C1 segment of cervical spinal cord (tissue), 14 donors: ENCODE measurements at places on chromosomes 2 and 18.

DNA sequence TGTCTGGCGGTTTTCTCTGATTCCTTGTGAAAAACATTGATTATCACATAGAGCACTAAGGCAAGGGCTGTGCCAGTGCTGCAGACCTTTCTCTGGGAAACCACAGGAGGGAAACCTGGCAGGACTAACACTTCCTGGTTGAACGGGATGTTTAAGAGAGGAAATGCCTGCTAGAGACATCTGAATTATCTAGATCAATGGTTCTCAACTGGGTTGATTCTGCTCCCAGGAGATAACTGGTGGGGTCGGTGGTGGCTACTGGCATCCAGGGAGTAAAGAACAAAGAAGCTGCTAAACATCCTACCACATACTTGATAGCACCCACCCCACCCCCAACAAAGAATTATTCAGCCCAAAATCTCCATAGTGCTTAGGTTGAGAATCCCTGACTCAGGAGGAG, 37.5 kb downstream of the DDX18 start:
- DNase-seq, result no peak

GRCh38 chr18:42792731-42793130, 322.8 kb downstream of the RIT2 start:
- no peak for DNase-seq

- DNase-seq, result no peak
These were observed 48.5 kb downstream of the CCDC138 start for GRCh38 chr2:108835040-108835439.

GRCh38 chr2:146992057-146992456, 852.8 kb upstream of the ACVR2A start:
- no peak for DNase-seq

DNA sequence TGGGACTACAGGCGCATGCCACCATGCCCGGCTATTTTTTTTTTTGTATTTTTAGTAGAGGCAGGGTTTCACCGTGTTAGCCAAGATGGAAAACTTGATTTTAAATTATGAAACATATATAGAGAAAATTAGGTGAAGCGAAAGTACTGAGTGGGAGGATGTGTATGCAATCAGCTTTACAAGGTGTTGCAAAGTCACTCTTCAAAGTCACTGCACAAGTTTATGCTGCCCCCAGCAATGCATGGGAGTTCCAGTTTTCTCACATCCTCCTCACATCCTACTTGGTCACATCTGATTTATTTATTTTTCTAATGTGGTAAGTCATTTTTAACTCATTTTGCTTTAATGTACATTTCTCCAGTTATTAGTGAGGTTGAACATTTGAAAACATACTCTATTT, 49.2 kb upstream of the CHN1 start:
- DNase-seq, result no peak

GRCh38 chr2:165725421-165725820, 68.6 kb downstream of the GALNT3 start:
- no peak for DNase-seq

DNA sequence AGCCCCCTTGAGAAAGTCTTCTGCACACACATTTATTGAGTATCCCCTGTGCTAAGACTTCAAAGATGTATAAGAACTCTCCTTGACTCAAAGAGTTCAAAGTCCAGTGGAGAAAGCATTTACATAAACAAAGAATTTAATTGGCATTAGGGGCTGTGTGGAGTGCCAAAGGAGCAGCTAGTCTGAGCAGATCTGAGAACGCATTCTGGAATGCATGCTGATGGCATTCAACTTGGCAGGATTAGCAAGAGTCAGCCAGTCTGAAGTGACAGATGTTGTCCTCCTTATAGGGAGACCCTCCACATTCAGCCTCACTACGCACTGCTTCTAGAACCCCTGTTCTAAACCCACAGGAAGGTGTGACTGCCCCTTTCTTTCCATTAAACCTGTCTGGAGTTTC, 191.5 kb downstream of the RAD51AP2 start:
- DNase-seq, result no peak

GRCh38 chr2:20178249-20178607, 46.7 kb downstream of the SDC1 start:
- DNase-seq, result no peak

DNA sequence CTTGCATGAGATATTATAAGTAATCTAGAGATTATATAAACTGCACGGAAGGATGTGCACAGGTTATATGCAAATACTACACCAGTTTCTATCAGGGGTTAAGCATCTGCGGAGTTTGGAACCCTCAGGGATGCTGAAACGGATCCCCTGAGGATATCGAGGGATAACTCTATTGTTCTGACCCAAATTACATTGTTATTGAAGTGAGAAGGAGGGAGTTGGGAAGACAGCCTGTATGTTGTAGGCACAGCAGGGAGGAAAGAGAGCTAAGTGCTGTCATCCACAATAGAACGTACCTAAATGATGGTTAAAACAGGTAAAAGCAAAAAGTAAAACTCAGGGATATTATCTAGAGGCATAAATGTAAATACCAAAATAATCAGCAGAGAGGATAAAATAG, 44.6 kb upstream of the SMAD2 start:
- DNase-seq, result no peak

DNA sequence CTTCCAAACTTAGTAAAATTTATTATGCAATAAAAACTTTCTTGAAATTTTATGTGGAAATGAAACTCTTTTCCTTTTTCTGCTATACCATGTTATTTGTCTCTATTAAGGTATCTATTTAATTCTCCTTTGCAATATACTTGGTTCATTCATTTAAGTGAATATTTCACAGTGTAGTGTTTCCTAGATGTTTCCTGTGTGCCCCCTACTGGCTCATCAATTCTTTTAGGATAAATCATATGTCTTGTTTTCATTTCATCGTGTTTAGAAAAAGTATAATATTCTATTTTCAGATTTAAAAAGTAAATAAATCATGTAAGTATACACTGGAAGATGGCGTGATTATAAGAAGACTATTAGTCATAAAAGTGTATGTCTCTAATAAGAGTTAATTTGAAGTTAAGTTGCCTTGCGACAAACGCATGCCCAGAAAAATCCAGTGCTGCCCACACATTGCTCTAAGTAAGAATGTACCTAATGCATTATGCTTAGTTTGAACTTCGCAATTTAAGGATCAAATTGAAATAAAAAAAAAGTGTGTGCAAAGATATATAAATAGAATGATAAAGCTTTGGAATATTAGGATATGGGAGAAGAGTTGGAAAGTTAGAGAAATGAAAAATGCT, 525.4 kb downstream of the KCNJ3 start:
- DNase-seq, result no peak

- DNase-seq, result no peak
These were observed 12.3 kb upstream of the SETBP1 start for GRCh38 chr18:44668270-44668975.

GRCh38 chr2:191066197-191066918, 52.4 kb upstream of the STAT1 start:
- no peak for DNase-seq

GRCh38 chr18:68837665-68838451, 40.0 kb downstream of the CCDC102B start:
- DNase-seq, result no peak

GRCh38 chr2:223536546-223536945, 65.6 kb downstream of the SCG2 start:
- no peak for DNase-seq

DNA sequence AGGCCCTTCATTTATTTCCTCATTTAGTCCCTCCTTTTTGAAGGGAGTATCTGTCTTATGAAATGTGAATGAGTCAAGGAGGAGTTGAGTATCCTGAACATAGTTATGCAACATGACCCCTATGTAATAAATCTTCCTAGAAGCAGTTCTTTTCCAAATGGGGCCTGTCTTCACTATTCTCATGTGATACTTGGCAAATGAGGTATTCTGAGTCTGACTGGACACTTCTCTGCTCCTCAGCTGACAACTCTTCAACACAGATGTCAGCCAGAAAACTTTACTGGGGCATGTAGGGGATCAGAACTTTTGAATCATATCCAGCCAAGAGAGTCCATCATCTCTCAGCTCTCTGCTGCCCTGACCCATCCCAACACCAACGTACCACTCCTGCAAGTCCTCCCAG, 291.6 kb downstream of the ZNF385B start:
- DNase-seq, result no peak

DNA sequence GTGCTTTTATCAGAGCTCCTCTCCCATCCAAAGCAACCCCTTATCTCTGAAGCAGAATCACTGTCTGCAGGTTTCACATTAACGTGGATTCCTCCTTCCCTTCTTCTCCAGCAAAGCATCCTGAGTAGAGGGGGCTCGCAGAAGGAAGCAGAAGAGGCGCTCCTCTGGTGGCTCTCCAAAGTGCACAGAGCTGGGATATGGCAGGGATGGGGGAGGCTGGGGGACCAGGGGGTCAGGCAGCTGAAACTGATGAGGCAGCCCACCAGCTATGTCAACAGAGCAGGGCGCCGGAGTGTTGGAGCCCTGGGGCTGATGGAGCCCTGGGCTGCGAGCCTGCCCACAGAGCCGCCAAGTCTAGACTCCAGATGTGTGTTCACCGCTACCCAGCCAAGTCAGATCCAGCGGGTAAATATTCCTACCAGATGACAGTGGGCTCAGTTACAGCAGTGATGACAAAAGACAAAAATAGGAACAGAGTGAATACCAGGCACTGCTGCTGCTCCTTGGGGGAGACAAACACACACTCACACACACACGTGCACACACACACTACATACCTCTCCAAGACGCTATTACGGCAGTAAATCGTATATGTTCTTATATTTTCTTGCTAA, 678.3 kb upstream of the ID2 start:
- no peak for DNase-seq

DNA sequence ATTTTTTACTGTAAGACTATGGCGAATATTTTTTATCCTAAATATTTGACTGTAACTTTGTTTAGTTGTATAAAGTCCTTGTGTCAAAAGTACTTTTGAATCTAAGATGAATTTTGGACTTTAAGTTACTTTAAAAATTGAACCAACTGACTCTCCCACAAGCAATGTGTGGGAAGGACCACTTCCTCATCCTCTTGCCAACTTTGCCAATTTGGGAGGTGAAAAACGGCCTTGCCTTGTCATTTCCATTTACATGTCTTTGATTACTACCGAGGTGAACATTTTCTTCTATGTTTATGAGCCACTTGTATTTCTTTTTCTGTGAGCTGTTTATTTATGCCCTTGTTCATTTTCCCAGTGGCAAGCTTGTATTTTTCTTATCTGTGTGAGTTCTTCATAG, 12.8 kb upstream of the MSGN1 start:
- no peak for DNase-seq

GRCh38 chr2:199409759-199410529, 47.8 kb downstream of the SATB2 start:
- DNase-seq, result no peak

DNA sequence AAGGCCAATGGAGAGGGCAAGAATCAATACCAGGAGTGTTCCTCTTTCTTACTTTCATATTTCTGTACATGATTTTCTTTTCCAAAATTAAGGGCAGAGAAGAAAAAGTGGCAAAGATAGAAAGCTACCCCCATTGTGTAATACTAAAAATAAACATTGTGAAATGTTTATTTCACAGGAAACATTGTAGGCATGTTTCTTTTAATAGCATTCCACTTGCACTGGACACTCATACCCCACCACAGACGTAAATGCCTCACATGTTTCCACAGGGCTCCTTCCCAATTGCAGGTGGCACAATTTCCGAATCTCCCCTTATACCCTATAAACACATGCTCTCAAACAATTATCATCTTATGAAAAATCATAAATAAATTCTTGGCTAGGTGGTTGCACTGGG, 645.1 kb upstream of the SETBP1 start:
- DNase-seq, result no peak

- no peak for DNase-seq
These were observed 145.3 kb upstream of the SPRED2 start for GRCh38 chr2:65577654-65578053.

- DNase-seq, result no peak
These were observed 31.8 kb downstream of the SERPINB5 start for GRCh38 chr18:63508596-63508995.

DNA sequence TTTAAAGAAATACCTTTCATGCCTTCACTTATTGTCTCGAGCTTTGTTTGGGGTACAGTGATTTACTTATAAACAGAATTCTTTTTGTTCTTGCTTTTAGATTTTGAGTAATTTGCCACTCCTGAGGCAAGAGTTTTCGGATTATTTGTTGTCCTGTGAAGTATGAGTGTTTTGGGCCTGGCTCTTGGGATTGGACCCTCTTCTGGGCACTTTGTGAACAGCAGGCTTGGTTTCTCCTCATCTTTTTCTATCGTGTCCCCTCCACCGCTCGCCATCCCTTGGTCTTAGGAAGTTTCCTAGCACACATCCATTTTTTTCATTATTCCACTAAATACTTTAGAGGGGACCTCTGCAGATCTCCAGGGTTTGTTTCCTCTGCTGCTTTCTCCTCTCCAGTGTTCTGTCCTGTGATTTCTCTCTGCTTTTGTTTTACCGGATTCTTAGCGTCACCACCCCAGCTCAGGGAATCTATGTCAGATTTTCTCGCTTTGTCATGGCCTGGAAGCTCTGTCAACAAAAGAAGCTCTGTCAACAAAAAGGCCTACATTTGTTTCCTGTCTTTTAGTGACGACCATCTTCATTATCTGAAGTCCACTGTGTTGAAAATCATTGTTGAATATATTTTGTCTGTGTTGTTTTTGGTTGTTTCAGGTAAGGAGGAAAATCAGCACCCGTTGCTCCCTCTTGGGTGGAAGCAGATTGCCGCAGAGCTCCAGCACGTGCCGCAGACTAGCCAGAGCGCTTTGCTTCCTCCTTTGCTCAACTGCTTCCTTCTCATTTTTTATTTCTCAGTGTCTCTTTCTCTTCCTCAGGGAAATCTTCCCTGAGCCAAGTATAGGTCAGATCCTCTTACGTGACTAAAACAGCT, 27.8 kb downstream of the ANKRD62 start:
- no peak for DNase-seq

GRCh38 chr2:50773211-50773932, 258.6 kb downstream of the NRXN1 start:
- DNase-seq, result no peak

DNA sequence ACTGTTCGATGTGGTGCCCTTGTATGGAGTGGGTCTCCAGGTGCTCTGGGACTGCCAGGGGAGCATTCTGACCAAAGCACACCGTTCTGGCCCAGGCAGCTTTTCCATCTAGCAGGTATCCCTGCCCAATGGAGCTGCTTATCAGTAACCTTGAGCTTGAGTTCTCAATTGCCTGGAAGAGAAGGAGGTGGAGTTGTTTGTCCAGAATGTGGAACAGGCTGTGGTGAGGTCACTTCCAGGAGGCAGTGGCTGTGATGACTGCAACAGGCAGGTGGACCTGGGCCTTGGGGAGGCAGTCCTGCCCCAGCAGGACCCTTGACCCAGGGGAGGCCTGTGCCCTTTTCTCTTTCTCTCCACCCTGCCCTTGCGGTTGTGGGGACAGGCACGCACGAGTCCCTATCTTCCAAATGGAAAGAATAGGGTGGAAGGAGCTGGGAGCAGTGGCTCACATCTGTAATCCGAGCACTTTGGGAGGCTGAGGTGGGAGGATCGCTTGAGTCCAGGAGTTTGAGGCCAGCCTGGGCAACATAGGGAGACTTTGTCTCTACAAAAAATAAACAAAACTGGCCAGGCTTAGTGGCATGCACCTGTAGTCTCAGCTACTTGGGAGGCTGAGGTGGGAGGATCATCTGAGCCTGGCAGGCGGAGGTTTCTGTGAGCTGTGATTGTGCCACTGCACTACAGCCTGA, 66.2 kb upstream of the MCFD2 start:
- DNase-seq, result no peak

- DNase-seq, result no peak
These were observed 24.1 kb upstream of the NABP1 start for GRCh38 chr2:191653667-191654391.
